NCI-H524 (cell line): ENCODE measurements at places on chromosomes 2 and 18.
A peak's percentile ranks its signal among the peaks of the same experiment; 100 is the strongest.

- DNase-seq = no peak
Observed at GRCh38 chr2:190791347-190791975, 89.2 kb upstream of the GLS start.

DNA sequence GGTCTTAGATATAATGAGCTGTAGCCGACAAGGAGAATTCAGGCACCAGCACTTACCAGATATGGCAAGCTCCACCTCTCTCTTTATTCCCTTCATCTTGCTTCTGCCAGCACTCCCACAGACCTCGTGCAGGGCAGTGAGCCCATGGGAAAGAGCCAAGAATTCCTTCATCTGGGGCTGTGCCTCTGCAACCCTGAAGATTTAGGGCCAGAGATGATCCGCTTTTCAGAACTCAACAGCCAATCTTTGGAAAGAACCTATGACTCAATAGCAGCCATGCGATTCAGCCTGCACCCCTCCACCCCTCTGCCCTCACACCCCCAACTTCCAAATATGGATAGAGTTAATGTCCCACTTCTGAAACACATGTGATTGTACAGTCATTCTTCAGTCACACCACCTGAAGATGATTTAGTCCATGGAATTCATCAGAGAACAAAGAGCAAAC is 533.7 kb upstream of the TNP1 start:
- DNase-seq = no peak

- no peak for DNase-seq
Observed at GRCh38 chr18:23453680-23454058, 582 bp downstream of the RIOK3 start.

GRCh38 chr2:120472891-120473309 is 127.0 kb downstream of the INHBB start:
- no peak for DNase-seq

- DNase-seq = no peak
Observed at GRCh38 chr2:190859347-190860297, 21.0 kb upstream of the GLS start.

GRCh38 chr2:196441527-196441926 is 198.0 kb upstream of the CCDC150 start:
- no peak for DNase-seq

- DNase-seq = peak; percentile 30
Observed at GRCh38 chr18:8826971-8827370, 121.6 kb downstream of the MTCL1 start.

DNA sequence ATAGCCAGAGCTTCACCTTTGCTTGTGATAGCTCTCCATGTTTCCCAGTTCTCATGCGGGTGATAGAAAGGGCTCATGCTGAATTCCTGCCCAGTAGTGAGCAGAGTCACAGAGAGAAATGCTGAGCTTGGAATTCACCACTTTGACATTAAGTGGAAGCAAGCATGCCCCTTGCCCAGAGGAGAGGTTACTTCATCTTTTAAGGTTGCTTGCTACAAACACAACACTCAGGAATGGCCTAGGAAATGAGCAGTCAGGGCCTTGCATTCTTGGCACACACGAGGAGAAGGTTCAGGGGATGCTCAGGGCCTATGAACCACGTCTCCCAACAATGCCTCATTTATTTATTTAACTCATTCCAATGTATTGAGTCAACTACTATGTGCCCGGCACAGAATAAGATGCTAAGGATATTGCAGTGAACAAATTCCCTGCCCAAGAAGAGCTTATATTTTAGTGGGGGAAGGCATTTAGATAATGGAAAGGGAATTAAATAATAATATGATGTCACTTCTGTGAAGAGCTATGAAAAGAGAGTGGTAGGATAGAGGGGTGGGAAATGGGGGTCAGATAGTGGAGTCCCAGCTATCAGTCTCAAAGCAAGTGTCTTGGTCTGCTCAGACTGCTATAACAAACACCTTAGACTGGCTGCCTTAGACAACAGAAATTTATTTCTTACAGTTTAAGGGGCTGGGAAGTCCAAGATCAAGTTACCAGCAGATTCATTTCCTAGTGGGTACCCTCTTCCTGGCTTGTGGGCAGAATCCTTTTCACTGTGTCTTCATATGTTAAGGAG is 42.1 kb downstream of the DDX18 start:
- DNase-seq = no peak

DNA sequence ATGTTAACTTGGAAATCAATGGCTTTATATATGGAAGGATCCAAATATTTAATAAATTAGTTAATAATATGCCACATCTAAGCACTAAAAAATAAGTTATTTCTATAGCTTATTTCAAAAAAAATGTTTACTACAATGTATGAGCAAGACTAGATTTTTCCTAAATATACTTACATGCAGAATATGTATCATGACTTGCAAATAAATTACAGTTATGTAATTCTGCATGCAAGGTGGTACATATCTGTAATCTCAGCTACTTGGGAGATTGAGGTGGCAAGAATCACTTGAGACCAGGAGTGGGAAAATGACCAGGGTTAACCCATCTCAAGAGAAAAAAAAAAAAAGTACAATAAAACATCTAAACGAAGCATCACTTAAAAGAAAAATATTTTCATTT is 11.6 kb downstream of the PUM2 start:
- no peak for DNase-seq

DNA sequence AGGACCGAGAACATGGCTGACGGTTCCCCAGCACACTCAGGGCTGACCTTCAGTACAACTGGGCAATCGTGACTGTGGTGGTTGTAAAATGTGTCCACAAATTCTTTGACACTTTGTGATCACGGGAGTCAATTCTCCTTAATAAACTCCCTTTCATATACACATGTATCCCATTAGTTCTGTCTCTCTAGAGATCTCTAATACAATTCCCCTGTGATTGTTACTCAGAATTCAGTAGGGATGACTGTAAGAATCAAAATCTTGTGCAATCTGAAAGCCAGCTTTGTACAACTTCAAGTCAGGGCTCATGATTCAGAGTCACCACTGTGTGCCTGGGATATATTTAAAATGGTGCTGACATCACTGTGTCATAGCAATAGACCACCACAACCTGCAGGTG is 89.5 kb upstream of the LMAN1 start:
- no peak for DNase-seq

- no peak for DNase-seq
Observed at GRCh38 chr2:144261336-144261735, 258.6 kb downstream of the ZEB2 start.

DNA sequence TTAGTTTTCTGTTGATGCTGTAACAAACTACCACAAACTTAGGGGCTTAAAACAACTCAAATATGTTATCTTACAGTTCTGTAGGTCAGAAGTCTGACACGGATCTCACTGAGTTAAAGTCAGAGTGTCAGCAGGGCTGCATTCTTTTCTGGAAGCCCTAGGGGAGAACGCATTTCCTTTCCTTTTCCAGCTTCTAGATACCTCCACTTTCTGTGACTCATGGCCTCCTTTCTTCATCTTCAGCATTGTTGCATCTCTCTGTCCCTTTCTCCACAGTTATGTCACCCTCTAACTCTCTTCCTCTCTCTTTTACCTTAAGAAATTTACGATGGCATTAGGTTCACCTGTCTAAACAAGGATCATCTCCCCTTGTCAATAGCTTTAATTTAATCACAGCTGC is 13.3 kb upstream of the PPP4R1 start:
- DNase-seq = no peak

- DNase-seq = no peak
Observed at GRCh38 chr18:37499913-37500312, 65.7 kb downstream of the CELF4 start.

- DNase-seq = no peak
Observed at GRCh38 chr2:237701033-237701858, 73.9 kb downstream of the LRRFIP1 start.

DNA sequence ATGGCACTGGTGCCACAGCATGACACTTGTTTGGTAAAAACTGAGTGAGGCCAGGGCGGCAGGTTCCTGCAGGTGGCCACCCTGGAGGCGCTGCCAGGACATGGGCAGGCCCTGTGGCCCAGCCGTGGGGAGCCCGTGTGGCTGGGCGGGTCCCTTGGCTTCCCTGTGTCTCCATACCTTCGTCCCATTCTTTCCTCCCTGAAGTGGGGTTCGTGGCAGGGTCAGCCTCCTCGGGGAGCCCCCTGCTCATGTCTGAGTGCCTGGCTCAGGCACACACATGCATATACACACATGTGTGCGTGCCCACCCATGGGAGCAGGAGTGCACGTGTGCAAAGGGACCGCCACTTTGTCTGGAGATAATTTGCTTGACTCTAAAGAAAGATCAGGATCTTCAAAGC is 86.5 kb upstream of the HDAC4 start:
- no peak for DNase-seq

GRCh38 chr2:217988840-217989204 is 14.0 kb downstream of the TNS1 start:
- DNase-seq = no peak

DNA sequence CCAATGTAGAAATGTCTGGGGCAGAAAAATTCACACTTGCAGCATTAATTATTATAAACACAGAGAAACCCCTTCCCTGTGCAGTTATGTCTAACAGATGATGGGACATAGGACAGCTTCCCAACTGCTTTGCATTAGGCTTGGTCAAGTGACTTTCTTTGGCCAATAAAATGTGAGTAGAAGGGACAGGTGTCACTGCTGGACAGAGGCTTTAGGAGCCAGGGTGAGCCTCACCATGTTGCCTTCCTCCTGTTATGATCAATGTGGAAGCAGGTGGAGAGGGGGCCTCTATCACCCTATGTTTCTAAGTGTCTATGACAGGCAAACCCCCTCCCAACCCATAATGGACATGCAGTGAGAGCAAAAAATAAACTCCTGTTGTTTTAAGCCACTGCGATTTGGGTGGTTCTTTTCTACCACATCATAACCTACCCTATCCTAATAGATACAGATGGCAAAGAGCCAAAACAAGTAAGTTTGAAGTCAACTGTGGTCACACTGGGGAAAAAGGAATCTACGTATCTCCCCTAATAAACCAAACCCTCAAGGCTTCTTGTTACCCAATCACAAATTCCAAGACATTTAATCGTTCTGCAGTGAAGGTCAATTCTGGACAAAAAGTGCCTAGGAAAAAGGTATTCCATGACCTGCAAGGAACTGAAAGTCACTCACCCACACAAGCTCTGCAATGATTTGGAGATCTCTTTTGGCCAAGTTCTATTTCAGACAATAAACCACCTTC is 28.6 kb upstream of the POU3F3 start:
- DNase-seq = no peak

- DNase-seq = no peak
Observed at GRCh38 chr18:25329783-25330182, 22.2 kb downstream of the ZNF521 start.

DNA sequence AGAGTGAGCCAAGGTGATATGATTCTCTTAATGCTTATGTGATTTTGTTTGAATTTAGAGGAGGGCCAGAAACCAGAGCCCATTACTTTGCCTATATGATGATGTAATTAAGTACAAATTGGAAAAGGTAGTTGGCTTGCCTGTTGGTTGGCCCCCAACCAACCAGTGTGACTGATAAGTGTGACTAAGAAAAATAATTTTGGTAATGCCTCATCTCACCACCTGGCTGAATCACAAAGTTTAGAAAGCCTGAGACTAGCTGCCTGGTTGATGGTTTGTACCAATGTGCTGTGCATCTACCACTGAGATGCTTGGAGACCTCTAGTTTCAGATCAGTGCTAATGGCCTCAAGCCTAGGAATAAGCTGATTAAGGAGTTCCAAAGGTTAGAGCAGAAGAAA is 338.7 kb downstream of the CDH2 start:
- DNase-seq = no peak

DNA sequence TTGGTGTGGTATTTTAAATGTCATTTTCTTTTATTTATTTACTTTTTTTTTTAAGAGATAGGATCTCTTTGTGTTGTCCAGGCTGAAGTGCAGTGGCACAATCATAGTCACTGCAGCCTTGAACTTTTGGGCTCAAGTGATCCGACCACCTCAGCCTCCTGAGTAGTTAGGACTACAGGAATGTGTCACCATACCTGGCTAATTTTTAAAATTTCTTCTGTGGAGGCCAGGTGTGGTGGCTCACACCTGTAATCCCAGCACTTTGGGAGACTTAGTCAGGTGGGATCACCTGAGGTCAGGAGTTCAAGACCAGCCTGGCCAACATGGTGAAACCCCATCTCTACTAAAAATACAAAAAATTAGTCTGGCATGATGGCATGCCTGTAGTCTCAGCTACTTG is 33.5 kb upstream of the ZNF512 start:
- DNase-seq = no peak

GRCh38 chr18:75727456-75727855 is 300.0 kb upstream of the SMIM21 start:
- peak; percentile 21 for DNase-seq

- DNase-seq = no peak
Observed at GRCh38 chr2:219120082-219120481, 40.5 kb downstream of the NHEJ1 start.

- no peak for DNase-seq
Observed at GRCh38 chr2:80545420-80546210, 241.1 kb upstream of the LRRTM1 start.

DNA sequence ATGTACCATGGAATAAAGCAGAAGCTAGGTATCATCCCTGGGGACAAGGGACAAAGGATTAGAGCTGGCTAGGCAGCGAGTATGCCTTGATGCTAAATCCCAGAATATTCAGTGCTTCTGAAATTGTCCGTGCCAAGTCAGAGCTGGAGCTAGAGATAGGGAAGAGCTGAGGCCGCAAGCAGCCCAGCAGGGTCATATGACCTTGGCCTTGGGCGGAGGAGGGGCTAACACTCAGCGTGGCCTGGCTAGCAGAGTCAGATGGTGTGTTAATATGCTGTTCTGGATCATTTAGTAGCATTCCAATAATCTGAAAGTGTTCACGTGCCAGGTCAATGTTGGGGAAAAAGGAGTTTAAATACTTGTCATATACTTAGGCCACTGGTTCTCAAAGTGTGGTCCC is 374.8 kb downstream of the CLIP4 start:
- no peak for DNase-seq

GRCh38 chr2:119438726-119439284 is 7.2 kb downstream of the TMEM37 start:
- DNase-seq = no peak

GRCh38 chr2:171346723-171347557 is 86.8 kb downstream of the METTL8 start:
- no peak for DNase-seq

GRCh38 chr2:144712550-144712940 is 192.6 kb upstream of the ZEB2 start:
- no peak for DNase-seq

GRCh38 chr2:53167227-53167626 is 600.4 kb upstream of the CHAC2 start:
- no peak for DNase-seq

GRCh38 chr2:9275399-9275798 is 68.8 kb downstream of the ASAP2 start:
- no peak for DNase-seq
